Activated CD4-positive, alpha-beta T cell treated with anti-CD3 and anti-CD28 coated beads, Interleukin-2, amount 10 ng/mL, durations not matched to agents 7 days and 5 days (primary cell): ENCODE measurements at places on chromosomes 12 and 14. TPM values are rescaled to one million over a fixed set of nuclear protein-coding genes. Genes with fewer than 3 reads are reported as not detected.

DNA sequence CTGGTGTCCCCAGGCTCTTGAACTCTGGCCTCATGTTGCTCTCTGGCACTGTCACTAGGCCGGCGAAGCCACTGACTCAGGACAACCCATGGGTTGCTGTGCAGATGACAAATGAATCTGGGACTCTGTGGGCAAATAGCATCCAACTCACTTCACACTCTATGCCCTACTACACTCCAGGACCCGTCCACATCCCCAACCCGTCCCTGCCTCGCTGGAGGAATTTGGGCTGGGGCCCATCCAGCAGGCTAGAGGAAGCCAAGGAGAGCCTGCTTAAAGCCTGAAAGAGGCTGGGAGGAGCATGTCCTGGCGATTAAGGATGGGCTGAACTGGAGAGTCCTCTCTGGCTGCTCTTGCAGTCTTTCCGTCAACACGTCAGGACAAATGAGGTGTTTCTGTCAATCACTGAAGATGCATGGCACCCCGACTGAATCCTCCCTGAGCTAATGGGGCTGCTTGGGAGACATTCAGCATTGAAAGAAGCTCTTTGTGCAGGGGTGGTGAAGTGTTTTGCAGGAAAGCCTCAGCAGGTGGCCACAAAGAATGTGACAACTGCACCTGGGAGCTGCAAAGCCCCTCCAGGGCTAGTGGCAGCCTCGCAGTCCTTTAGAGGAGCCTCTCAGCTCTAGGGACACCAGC is 71.7 kb downstream of the ANO2 start:
- no peak for DNase-seq
- no peak overlapping the region for H3K4me3 ChIP-seq
- H3K27ac ChIP-seq = no peak overlapping the region
- peaks cover 2% of the 10 kb centered on the region for H3K27me3 ChIP-seq

GRCh38 chr14:78764240-78764639 is 594.1 kb downstream of the NRXN3 start:
- no peak for DNase-seq
- H3K4me3 ChIP-seq = no peak overlapping the region
- no peaks in the 10 kb centered on the region for H3K27me3 ChIP-seq

- H3K4me1 ChIP-seq = no peaks in the 10 kb centered on the region
- no peaks in the 10 kb centered on the region for H3K27me3 ChIP-seq
- no peak for DNase-seq
- no peak overlapping the region for H3K4me3 ChIP-seq
- no peaks in the 10 kb centered on the region for H3K36me3 ChIP-seq
Measured at GRCh38 chr14:48563489-48563888, 888.1 kb upstream of the MDGA2 start.

TAS2R31 gene
- 3.0 TPM for total RNA-seq

GRCh38 chr14:78698991-78699390 is 528.8 kb downstream of the NRXN3 start:
- H3K27ac ChIP-seq = no peak overlapping the region
- no peaks in the 10 kb centered on the region for H3K4me1 ChIP-seq
- DNase-seq = no peak
